Effector memory CD4-positive, alpha-beta T cell (primary cell): ENCODE measurements at places on chromosomes 2 and 18.

GRCh38 chr2:9045595-9045994 lies 42.1 kb upstream of the MBOAT2 start:
- no peak for DNase-seq

DNA sequence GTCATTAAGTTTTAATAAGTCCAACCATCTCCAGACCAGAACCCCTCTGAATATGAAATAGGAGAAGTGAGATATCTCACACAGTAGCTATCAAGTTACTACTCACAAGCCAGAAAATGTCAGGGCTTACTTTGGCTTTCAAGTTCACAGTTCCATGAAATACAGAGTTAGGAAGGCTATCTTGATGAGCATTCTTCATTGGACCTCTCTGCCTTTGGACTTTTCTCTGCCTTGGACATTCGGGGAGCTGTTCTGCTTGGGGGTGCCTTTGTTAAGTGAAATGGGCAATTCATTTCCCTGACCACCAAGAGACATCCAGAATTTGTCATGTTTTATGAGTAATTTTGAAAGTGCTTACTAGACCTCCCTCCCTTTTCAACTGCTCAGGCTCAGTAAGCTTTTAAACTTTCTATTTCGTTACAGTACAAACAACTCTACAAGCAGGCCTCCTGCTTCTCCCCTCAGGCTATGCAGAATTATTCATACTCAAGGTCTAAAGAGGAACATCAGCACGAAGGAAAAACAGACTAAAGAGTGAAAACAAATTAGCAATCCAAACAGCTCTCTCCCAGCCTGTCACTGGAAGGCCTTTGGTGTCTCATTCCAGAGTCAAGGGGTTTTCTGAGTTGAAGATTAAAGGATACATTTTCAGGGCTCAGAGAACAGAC lies 95.3 kb downstream of the MREG start:
- DNase-seq: no peak

- no peak for DNase-seq
Measured at GRCh38 chr2:203238292-203238703, 520 bp upstream of the CYP20A1 start.

GRCh38 chr2:242075168-242075567 lies 205.6 kb downstream of the RTP5 start:
- DNase-seq: no peak

DNA sequence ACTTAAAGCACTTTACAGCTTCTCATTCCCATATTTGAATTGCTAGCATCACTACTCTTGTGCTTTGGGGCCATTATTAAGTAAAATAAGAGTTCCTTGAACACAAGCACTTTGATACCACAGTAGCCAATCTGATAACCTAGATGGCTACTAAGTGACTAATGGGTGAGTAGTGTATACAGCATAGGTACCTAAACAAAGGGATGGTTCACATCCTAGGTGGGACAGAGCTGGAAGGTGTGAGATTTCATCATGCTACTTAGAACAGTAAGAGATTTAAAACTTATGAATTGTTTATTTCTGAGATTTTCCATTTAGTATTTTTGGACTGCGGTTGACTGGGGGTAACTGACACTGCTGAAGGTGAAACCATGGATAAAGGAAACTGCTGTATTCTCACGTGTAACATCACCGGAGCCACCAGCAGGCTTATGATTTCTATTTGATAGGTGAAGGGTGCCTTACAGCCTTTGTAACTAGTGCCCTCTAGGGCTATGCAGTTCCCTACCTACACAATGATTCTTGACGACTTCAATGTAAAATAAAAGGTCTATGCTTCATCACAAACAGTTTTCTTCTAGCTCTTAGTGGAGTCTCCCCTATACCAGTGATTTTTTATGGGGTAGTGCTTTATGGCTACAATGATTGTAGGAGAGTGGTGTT lies 22.1 kb upstream of the CRIM1 start:
- no peak for DNase-seq

DNA sequence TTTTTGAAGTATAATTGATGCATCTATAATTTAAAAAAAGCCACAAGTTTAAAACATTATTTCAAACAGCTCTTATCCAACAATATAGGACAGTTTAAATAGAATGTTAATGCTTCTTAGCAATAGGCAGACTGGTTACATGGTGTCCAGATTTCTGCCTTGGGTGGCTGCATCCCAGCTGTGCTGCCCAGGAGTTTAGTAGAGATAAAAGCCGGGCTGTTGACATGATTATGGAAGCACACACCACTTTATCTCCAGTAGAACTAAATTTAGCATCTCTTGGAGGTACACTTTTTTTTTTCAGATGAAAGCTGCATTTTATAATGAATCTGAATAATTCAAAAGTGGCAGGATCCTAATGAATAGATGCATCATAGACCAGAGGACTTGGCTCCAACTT lies 309.7 kb downstream of the PLCL1 start:
- DNase-seq: no peak

DNA sequence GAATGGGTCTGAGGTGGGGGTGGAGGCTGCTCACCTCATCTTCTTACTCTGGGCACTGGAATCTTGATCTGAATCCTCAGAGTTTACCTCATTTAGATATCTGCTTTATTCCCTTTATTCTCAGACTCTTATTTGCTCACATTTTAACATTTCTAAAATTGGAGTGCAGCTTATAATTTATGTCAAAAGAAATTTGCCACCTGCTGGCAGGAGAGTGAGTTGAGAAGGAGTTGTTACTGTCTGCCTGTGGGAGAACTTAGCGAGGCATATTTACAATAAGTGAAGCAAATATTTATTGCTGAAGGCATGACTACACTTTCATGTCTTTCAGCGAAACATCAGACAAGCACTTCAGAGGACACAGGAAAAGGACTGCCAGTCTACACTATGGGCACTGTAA lies 16.4 kb upstream of the KIAA2012 start:
- no peak for DNase-seq
